ENCODE measurements at places on chromosomes 13 and 19. TPM values are rescaled to one million over a fixed set of nuclear protein-coding genes. Genes with fewer than 3 reads are reported as not detected.

GRCh38 chr19:17306285-17306714 lies 628 bp downstream of the MRPL34 start:
- peak; percentile 71 for DNase-seq

GRCh38 chr13:35598233-35598632 lies 121.7 kb upstream of the MAB21L1 start:
- no peak for DNase-seq

DNA sequence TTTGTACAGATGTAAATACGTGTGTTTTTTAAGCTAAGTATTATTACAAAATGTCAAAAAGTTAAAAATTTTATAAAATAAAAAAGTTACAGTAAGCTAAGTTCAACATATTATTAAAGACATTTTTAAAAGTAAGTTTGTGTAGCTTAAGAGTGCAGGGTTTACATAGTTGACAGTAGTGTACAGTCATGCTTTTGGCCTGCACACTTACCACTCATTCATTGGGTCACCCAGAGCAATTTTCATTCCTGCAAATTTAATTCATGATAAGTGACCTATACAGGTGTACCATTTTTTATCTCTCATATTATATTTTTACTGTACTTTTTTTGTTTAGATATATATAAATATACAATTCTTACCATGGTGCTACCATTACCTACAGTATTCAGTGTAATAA lies 769.9 kb upstream of the SLITRK6 start:
- DNase-seq, result no peak

DNA sequence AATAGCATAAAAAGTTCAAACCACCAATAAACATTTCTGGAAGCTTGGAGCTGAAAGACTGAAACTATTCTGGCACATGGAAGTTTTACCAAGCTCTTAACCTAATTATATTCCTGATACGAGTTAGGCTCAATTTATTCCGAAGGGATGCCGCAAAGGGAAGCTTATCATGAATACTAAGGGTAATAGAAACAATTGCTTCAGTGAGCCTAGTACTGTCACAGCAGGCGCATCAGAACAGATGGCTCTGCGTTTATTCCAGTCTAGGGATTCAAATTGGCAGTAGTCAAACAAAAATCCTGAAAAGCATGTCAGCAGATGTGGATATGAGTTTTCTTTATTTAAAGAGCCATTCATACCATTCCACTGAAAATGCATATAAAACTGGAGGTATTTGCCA lies 779.5 kb downstream of the GPC5 start:
- no peak for DNase-seq

- no peak for DNase-seq
Measured at GRCh38 chr13:50672025-50672424, 171.5 kb downstream of the DLEU7 start.

DNA sequence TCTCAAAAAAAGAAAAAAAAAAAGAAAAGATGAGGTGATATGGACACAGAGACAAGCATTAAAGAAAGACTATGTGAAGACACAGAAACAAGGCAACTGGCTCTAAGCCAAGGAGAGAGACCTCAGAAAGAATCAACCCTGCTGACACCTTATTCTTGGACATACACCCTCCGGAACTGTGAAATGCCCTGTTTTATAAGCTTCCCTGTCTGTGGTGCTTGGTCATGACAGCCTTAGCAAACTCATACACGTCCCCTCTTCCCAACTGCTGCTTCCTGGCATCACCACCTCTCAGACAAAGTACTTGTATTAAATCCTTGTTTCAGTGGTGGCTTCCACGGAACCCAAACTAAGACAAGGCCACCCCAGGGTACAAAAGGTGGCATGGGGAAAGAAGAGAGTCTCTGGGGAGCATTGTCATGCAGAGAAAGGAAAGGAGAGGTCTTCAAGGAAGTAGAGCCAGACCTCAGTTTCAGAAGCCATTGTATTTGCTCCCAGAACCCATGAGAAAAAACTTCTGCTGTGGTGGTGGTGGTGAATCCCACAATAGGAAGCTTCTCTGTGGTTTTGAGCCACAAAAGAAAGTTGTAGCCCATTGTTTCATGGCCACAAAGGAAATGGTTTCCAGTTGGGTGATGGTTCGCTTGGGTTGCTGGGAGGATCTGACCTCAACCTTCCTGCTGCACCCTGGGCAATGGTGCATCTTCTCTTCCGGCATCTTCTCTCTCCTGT lies 16.3 kb upstream of the TSPAN16 start:
- peak; percentile 58 for DNase-seq

FUT2 gene
- total RNA-seq, result not detected

FAM124A gene
- 1.2 TPM for total RNA-seq

Data from osteoblast (primary cell).